ENCODE measurements at places on chromosomes 11 and 22.

DNA sequence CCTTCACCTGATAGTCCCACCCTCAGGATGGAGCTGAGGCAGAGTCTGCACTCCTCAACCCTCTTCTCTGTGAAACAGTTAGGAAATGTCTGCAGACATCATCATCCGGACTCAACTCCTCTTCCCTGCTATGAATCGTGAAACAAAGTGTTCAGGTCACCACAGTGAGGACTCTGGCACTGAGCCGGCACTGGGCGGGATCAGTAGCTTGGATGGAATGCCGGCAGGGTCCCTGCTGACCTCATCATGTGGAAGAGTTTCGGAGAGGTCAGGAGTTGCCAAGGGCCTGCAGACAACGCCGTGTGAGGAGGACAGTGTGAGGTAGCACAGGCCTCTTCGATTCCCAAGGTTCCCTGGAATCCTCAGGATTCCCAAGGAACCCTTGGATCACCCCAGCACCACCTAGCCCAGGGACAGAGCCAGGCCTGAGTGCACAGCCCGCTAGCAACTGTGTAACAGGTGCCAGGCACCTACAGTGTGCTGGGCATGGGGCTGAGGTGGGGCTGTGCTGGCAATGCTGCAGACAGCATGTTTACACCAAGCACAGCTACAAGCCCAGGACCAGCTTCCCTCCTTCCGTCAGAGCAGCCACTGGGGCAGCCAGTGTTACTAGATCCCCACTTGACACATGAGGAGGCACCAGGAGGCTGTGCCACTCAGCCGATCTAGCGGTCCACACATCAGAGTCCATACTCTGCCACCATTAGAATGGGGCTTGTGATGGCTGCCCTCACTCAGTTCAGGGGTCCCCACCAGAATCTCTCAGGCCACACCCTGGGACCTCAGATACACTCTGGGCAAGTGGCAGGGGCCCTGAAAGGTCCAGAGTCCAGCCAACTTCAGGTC is 693 bp upstream of the LINC01488 start:
- no peak for DNase-seq

DNA sequence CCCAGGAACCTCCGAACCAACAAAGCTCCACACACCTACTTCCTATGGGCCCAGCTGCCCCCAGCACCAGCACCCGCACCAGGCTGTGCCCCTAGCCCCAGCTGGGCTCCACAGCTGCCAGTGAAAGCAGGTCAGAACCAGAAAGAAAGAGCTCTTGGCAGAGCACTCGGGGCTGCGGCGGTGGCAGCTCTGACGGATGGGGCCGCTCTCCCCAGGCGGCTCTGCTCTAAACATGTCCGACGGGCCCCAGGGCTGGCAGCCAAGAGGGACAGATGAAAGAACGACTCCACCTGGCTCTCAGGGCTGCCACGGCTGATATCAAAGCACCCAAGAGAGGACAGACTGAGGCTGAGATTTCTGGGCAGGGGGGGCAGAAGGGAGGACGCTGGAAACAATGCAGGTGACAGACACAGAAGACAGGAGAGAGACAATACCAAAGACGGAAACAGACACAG is 25.7 kb downstream of the LRFN4 start:
- DNase-seq = peak; percentile 51

DNA sequence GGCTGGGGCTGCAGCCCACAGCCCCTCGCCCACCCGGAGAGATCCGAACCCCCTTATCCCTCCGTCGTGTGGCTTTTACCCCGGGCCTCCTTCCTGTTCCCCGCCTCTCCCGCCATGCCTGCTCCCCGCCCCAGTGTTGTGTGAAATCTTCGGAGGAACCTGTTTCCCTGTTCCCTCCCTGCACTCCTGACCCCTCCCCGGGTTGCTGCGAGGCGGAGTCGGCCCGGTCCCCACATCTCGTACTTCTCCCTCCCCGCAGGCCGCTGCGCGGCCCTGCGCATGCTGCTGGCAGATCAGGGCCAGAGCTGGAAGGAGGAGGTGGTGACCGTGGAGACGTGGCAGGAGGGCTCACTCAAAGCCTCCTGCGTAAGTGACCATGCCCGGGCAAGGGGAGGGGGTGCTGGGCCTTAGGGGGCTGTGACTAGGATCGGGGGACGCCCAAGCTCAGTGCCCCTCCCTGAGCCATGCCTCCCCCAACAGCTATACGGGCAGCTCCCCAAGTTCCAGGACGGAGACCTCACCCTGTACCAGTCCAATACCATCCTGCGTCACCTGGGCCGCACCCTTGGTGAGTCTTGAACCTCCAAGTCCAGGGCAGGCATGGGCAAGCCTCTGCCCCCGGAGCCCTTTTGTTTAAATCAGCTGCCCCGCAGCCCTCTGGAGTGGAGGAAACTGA is 731 bp downstream of the GSTP1 start:
- DNase-seq = no peak

DNA sequence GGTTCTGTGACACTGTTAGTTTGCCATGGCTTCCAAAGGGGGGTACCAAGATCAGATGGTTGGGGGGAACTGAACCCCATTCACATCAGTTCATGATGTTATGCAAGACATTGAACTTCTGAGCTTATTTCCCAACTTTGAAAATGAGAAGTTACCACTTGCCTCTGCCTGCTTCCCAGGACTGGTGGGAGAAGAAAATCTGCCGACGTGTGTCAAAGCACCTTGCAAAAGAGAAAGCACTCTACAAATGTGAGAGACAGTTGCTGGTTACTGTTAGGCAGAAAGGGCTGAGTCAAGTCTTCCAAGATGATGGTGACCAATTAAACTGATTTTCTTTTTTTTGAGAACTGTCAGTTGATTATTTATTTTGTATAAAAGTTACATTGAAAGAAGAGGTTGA is 45.6 kb downstream of the SMCO4 start:
- no peak for DNase-seq

DNA sequence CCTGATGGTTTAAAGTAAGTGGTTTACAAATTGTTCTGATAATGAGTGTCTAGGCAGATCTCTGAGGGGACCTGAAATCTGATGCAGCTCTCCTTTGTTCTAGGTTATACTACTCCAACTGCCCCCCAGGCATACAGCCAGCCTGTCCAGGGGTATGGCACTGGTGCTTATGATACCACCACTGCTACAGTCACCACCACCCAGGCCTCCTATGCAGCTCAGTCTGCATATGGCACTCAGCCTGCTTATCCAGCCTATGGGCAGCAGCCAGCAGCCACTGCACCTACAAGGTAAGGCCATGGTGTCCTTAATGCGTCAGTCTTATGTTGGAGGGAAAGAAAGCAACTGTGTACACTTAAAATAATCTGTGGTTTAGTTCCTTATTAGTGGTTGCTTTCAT is 9.9 kb downstream of the EWSR1 start:
- no peak for DNase-seq

- no peak for DNase-seq
These were observed 73.2 kb upstream of the NUP50 start for GRCh38 chr22:45090497-45090910.

DNA sequence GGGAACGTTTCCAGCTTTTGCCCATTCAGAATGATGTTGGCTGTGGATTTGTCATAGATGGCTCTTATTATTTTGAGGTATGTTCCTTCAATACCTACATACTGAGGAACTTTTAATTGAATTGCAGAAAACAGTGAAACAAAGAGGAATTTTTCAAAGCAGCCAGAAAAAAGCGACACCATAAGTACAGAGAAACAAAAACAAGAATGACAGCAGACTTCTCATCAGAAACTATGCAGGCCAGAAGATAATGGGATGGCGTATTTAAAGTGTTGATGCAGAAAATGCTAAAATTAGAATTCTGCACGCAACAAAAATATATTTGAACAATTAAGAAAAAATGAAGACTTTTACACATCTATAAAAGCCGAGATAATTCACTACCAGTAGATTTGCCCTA is 95.4 kb upstream of the TIMP3 start:
- no peak for DNase-seq

GRCh38 chr11:114034956-114035355 is 24.6 kb upstream of the ZBTB16 start:
- DNase-seq = no peak
